ENCODE measurements at places on chromosomes 12 and 14. TPM values are rescaled to one million over a fixed set of nuclear protein-coding genes. Genes with fewer than 3 reads are reported as not detected.

PRKD1 gene
- total RNA-seq = 10.1 TPM

GRCh38 chr14:101187816-101188570 is 284.5 kb upstream of the RTL1 start:
- no peak for DNase-seq

SAMD4A gene
- total RNA-seq = 150 TPM

CLEC4D gene
- not detected for total RNA-seq

Data from right cardiac atrium (tissue), 5 donors.